ENCODE measurements at places on chromosomes 7 and 10.

GRCh38 chr10:2908851-2909630 lies 158.3 kb upstream of the PFKP start:
- DNase-seq = no peak

- no peak for DNase-seq
Observed at GRCh38 chr10:119495021-119495505, 47.5 kb downstream of the RGS10 start.

- no peak for DNase-seq
Observed at GRCh38 chr7:29102558-29103151, 43.7 kb downstream of the CPVL start.

- no peak for DNase-seq
Observed at GRCh38 chr10:51397695-51398094, 301.7 kb downstream of the CSTF2T start.

- DNase-seq = no peak
Observed at GRCh38 chr10:60963441-60964256, 19.7 kb upstream of the RHOBTB1 start.

DNA sequence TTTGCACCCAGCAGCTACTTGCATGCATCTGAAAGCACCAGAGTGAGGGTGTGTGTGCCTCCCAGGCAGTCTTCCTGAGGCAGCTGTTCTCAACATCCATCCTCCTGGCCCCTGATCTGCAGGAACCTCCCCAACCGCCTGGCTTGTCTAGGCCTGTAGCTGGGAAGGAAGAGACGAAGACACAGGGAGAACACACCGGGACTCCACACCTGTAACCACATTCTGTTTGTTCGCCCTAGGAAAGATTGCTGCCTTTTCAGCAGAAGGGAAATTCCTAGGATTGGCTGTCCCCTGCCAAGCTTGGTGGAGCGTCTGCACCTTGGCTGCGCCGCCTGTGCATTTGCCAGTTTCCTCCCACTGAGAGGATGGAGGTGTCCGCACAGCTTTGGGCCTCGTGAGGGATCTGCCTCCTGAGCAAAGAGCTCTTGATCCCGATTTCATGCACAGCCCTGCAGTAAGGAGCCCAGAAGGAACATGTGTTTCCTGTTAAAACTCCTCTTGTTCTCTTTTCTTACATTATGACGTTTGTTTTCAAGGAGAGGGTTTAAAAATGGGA lies 154.6 kb downstream of the TPST1 start:
- no peak for DNase-seq

- DNase-seq = no peak
Observed at GRCh38 chr7:114082642-114083165, 163.9 kb upstream of the PPP1R3A start.

Measured in NCI-H510A (cell line).